ENCODE measurements at places on chromosomes 4 and X.
A peak's percentile ranks its signal among the peaks of the same experiment; 100 is the strongest.

DNA sequence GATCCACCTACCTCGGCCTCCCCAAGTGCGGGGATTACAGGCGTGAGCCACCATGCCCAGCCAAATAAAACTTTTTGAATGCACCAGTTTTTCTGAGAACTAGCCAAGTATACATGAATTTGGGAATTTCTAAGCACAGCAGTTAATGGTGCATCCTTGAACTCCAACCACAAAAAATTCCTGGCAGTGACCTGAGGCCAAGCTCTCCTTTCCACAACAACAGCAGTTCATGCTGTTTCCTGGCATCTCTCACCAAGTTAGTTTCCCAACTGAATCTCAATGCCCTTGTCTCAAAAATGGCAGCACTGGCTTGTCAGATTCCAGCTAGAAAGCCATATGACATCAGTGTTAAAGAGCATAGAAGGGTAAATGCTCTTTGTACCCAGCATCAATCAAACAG is 15.9 kb upstream of the XKRX start:
- no peak for DNase-seq

DNA sequence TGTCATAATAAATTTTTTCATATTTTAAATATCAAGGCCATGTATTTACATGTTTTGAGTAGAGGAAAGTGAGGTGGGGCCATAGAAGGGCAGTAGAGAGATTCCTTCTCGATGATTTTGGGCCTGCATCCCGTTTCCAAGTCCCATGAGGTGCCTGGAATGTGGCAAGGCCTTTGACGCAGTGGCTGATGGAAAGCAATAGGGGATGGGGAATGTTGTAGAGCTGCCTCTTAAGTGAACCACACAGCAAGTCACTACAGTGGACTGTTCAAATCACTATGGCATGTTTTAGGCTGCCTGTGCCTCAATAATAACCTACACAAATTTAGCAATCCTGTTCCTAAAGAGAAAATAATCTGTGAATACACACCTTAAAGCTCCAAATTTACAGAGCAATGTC is 48.3 kb downstream of the ANXA5 start:
- no peak for DNase-seq

DNA sequence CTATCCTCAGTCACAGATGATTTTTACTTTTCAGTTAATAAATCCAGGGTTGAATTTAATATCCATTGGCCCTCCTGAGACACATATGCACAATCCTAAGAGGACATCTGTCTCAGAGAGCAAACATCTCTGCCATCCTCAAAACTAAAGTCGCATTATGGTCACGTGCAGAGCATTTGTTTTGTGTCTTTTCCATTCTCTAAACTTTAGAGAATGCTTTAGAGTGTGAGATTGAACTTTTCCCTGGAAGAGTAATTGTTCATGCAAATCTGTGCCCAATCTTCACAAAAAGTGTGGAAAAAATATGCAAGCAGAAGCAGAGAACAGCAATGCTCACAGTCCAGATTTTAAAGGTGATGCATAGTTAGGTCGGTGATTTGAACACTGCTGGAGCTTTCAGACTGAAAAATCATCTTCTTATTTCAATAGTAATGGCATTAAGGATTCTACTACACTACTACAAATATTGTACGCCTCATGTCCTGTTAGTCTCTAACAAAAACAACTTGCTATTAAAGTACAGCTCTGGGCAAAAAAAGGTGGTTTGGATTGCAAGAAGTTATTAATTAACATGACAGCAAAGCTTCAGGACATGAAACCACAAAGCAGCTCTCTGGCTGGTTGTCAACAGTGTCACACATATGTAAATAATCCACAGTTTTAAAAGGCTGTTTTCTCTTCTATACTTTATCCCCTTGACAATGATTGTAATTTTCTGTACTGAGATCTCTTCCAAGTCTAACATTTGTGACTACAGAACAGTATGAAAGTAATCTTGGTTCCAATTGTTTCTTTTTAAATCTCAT is 19.9 kb downstream of the DCHS2 start:
- no peak for DNase-seq

- DNase-seq, result no peak
These were observed 85.1 kb upstream of the ZCCHC13 start for GRCh38 chrX:74218895-74219294.

DNA sequence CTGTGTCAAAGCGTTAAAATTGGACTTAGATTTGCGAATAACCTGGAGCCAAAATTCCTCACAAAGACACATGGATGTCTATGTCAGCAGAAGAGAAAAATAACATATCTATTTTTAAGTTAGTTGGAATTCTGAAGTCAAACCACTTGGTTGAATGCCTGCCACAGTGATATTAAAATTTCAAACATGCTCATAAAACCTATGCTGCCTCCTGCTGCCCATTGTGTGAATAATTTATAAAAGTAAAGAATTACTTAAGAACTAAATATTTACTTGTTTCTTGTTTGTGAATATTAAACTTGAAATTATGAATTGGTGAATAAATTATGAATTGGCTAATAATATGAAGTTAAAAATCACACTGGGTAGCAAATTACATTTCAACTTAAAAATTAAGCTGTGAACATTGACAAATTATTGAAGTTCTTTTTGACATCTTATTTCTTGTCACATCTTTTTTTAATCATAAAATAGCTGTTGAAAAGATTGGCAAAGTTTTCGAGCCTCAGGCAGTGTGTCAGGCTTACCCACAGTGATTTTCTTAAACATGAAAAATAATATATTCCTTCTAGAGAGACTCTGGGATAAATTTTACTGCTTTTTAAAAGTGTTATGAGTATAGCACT is 35.4 kb downstream of the FABP2 start:
- no peak for DNase-seq

DNA sequence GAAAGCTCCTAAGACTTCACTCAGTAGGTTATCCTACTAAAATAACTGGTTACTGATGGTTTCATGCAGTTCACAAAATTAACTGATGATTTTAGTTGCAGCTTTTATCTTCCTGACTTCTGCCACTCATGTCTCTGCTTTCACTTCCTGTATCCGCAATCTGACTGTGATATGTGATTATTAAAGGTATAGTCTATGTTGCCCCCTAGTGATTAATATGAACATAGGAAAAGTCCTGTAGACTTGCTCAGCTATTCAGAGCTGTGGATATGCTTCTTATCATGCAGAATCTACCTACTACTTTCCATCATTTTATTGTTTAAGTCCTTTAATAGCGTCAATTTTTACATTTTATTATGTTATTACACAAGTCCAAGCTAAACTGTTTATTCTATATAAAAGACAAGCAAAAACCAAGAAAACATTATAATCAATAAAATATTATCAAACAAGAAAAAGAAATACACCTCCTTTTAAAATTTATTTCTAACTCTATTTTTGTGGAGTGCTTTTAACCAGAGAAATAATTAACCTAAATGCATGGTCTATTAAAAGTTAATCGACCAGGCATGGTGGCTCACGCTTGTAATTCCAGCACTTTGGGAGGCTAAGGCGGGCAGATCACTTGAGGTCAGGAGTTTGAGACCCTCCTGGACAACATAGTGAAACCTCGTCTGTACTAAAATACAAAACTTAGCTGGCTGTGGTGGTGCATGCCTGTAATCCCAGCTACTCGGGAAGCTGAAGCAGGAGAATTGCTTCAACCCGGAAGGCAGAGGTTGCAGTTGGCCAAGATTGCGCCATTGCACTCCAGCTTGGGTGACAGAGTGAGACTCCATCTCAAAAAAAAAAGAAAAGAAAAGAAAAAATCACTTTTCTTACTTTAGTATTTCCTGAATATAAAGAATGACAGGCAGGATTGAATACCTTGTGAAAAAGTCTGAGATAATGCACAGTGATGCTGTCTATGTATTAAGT is 40.4 kb upstream of the TLR2 start:
- DNase-seq, result peak; percentile 53

DNA sequence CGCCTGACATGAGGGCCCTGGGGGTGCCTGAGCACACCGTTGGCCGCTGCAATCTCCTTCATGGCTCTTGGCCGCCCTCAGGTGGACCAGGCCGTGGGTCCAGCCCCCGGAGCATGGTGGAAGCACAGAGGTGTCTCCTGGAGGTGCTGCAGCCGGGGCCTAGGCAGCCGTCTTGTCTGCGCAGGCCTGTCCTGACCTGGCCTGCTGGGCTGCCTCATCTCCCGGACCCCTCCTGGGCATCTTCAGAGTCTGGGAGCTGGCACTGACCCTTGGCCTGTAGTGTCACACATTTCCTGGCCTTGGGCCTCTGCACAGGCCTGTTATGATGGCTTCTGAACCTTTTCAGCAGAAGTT is 20.9 kb downstream of the UVSSA start:
- DNase-seq, result no peak

- no peak for DNase-seq
These were observed 6.9 kb upstream of the HAUS3 start for GRCh38 chr4:2248821-2249261.

GRCh38 chr4:54696649-54697048 is 38.9 kb downstream of the KIT start:
- DNase-seq, result no peak

DNA sequence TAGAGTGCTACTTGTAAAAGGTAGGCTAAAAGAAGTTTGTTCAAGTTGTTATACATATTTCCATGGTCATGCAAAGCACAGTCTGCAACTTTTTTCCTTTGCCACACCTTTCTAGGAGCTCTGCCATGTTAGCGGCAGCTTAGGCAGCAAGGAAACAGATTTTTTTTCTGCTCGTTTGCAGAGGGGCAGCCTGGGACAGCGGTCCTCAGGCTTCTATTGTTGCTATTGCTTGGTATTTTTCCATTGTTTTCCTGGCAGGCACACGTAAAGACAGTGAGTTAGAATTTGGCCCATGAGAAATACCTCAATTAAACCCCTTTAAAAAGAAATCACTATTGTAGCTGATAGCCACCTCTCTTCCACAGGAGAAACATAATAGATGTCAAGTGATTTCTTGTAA is 391.4 kb downstream of the SH2D1A start:
- DNase-seq, result no peak

- peak; percentile 7 for DNase-seq
These were observed 640.8 kb upstream of the INTU start for GRCh38 chr4:126991965-126992364.

GRCh38 chr4:55903577-55903976 is 45.2 kb upstream of the CEP135 start:
- DNase-seq, result no peak

DNA sequence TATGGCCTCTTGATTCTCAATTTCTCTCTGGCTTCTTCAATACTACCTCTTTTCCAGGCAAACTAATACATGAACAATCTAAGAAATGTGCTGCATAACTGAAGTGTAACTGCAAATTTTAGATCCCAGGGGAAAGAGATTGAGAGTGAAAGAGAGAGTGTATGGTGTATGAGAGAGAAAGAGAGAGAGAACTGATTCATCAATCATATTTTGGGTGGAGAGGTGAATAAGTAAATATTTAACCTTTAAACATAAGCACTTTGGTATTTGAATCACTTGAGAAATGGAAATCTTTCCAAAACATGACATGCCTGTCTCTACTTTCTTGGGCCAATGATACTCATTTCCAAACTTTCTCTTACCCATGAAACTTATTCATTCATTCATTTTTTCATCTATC is 147.2 kb upstream of the DIPK2B start:
- DNase-seq, result no peak

DNA sequence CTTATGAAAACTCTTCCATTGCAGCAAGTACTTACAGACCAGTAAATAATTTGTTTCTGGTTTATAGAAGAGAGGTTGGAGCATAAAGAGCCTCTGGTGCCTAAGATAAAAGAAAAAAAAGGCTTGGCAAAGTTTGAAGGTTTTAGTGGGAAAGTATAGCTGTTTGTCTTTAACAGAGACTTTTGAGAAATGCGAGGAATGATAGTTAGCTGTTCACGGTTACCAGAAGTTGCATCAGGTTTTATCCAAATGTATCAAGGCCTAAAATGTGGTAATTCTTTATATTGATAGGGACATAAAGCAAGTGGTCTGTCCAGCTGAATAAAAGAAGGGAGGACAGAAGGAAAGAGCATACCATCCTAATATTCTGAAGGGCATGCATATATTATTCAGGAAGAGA is 29.3 kb downstream of the RAP1GDS1 start:
- no peak for DNase-seq

DNA sequence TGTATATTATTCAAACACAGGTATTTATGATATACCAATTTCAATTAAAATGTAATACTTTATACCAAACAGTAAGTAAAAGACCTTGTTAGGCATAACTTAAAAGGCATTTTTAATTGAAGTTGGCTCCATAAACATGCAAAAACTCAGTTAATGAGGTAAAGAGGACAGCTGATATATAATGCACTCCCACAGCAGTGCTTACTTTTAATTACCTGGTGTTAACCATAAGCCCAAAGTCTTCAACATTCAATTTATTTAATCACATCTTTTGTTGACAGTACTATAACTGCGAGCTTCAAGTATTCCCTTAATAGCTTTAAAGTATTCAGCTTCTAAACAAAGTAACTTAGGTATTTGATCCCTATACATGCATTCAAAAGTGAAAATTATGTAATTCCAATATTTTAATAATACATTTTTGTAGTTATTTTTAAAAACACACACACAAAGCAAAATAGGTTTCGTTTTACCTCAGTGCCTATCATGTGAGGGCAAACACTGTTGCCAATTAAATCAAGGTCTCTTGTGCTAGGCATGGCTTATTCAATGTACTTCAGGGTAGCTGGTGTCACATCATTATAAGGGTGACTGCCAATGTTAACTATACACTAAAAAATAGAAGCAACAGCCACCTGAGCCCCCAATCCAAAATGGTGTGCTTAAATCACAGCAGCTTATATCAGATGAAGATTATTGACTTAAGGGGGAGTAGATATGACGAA is 197.1 kb downstream of the LRBA start:
- DNase-seq, result no peak

GRCh38 chr4:56637791-56638190 is 43.3 kb downstream of the HOPX start:
- no peak for DNase-seq

DNA sequence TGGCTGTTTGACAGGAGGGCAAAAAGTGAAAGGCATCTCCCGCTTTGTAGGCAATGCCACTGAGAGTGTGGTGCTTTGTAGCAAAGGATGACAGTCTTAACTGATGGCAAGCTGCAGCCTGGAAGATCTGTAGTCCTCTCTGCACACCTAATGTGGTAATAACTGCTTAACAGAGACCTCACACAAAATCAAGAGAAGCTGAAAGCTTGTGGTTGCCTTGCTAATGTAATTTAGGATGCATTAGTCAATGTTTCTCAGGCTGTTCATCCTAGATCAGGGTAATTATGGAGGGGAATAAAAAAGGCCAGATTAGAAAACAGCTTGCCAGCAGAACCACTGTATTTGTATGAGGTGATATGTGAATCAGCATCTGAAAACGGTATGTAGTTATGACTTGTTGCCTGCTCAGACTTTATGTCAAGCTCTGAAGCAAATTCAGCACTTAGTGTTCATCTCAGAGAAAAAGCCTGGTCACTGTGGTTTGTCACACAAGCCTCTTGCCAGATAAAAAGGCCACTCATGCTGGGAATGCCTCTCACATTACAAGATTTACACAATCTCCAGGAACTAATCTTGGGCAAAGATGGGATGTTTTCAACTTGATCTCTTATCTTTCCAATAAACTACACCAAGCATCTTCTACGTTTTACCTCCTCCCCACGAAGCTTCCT is 130.8 kb downstream of the ENOX2 start:
- DNase-seq, result no peak

GRCh38 chrX:12974305-12974795 is 560 bp upstream of the TMSB4X start:
- DNase-seq, result peak; percentile 84

- DNase-seq, result no peak
These were observed 44.0 kb upstream of the PPP1R2C start for GRCh38 chrX:42821803-42822443.

Measured in T47D (cell line).